ENCODE measurements at places on chromosomes 3 and 15. TPM values are rescaled to one million over a fixed set of nuclear protein-coding genes. Genes with fewer than 3 reads are reported as not detected.

GRCh38 chr3:71964170-71964569, 179.2 kb upstream of the PROK2 start:
- DNase-seq = no peak

DNA sequence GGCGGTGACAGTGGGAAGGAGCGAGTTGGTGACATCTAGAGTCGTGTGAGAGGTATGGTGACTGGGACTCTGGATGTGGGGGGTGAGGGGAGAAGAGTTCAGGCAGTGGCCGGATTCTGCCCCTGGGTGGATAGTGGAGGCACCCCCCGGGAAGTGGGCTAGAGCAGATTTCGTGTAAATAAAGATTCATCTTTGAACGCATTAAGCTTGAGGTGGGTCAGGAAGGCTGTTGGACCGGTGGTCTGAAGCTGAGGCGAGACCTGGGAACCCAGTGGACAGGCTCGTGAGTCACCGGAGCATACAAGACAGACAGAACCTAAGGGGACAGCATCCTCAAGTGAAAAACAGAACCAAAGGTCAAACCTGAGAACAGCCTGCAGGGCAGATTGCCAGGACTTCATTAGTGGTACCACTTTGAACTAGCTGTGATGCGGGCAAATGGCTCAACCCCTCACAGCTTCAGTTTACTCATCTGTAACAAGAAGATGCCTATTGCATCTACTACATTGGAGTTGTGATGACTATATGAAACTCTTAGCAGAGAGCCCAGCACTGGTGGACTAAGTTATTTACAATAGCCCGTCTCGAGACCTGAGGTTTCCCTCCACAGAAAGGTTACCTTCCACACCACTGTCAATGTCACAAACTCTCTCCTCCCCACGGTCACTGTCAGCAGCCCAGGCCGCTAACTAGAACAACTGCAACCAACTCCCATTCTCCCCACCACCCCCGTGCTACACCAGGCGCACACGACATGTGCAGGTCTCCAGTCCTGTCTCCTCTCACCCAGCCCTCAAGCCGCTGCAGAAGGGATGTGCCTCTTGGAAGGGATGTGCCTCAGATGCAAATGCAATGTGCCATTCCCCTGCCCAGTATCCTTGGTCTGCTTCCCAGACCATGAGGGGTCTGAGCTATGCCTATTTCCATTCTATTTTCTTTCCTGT, 901 bp upstream of the CLN6 start:
- DNase-seq = no peak

Gene MAP6D1
- polyA plus RNA-seq = 0.88 TPM

DNA sequence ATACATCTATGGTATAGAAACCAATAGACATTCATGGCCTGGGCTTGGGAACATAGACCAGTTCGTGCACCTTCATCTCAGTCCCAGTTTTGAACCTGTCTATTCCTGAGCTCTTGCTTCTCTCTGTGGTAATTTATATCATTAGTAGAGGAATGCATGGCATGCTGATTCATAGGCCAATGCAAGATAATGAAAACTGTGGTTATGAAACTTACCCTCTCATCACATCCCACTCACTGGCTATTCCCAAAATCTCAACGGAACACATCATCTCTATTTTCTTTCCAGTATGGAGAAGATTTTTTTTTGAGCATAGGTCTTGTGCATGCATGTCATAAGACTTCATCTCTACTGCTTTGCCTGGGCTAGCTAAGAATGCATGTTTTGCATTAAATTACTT, 18.7 kb upstream of the P2RY12 start:
- DNase-seq = no peak

DNA sequence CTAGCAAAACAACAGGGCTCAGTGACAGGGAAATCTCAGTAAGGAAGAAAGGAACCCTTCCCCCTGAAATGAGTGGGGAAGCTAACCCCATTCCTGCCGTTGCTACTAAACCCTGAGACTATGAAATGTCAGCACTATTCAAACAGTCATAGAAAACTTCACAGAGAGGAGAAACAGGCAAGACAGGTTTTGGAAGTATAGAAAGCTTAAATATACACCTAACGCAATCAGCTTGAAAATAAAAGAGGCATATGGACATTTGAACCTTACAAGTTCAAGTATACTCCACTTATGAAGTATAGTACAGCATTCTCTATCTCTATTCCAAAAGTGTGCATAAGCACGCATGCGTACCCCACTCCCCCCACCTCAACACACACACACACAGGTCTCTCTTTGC, 17.6 kb upstream of the FRMD4B start:
- no peak for DNase-seq

GRCh38 chr3:17972959-17973906, 230.8 kb upstream of the TBC1D5 start:
- DNase-seq = peak; percentile 30

- no peak for DNase-seq
Observed at GRCh38 chr3:72810659-72811434, 37.4 kb downstream of the SHQ1 start.

GRCh38 chr3:81743096-81744025, 18.1 kb downstream of the GBE1 start:
- DNase-seq = no peak

DNA sequence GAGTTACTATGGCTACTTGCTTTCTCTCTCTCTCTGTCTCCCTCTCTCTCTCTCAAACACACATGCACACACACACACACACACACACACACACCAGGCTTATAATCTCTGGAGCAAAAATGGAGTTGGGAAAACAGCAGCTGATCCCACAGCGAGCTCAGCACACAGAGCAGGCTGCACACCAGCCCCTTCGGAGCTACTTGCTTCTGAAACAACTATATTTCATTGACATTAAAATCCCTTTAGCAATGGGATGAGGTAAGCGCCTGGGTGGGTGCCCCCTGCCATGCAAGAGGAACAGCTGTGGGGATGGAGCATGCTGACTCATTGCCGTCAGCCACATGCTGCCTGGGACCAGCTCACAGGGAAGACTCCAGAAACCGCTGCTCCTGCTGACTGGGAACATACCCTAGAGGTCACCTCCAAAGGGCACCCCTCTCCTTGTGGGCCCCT, 45.7 kb downstream of the B3GNT5 start:
- no peak for DNase-seq
